WERI-Rb-1 (cell line): ENCODE measurements at places on chromosomes 16 and 17.

DNA sequence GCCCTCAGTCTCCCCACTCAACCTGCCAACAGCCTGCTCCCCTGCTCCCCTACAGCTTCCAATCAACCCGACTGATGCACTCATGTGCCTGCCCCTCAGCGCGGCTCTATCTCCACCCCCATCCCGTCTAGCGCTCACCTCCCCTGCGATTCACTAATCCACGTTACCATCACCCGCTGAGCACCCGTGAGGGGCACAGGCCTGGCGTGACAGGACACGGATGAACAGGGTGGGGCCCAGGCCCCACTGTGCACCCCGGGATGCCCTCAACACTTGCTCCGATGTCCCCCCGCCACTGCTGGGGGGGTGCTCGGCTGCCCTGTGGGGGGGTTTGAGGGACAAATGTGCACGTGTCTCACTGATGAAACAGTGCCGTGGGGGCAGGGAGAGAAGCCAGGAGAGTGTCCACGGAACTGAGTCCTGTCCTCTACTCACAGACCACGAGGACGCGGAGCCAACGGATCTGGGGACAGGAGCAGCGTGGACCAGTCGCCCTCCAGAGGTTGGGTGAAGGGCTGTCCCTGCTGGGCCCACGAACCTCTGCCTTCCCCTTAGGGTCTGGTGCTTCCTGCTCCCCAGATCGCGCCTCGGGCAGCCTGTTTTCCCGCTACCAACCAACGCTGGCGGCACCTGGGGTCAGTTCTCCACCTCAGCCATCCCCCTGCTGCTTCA, 66.7 kb downstream of the RPH3AL start:
- no peak for DNase-seq

DNA sequence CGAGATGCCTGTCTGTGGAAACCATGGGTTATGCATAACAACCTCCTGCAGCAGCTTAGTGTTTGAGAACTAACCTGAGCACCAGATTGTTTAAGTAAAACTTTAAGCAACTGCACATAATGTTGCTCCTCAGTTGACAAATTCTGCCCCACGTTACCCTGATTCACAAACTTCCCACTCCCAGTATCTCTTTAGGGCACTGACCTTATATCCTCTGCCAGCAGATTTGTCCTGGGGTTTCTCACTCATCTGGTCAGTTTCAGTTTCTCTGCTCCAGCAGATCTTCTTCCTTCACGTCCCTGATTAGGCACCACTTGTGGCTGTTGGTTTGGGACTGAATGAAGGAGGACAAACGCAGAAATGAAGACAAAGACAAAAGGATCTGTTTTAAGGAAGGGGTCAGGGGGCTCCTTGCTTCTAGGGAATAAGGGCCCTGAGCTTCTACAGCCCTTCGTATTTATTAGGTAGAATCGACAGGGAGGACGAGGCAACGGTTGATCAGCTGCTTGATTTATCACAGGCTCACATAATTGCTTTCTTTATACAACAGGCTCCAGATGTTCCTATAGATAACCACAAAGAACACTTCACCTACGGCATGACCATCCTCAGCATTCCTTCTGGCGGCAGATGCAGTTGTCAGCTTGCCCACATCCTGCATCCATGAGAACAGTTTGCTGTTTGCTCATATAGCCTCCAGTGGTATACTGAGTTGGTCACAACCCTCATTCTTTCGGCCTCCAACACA, 13.5 kb upstream of the ZNF689 start:
- DNase-seq, result no peak

DNA sequence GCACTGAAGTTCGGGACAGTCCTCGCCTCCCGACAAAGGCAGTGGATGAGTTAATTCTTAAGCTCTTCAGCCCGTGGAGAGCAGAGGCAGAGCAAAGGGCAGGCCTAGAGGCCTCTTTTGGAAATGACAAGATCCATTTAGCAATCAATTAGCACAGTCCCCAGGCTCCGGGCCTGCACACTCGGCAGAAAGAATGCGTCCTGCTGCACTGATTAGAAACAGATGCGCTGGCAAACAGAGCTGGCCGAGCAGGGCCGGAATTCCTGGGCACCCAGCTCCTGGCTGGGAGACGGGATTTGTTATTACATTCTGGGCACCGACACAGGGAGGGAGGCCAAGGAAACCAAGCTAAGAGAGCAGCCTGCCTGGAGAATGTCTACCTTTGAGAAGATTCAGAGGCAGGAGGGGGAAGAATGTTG, 162.9 kb downstream of the COPRS start:
- DNase-seq, result no peak

DNA sequence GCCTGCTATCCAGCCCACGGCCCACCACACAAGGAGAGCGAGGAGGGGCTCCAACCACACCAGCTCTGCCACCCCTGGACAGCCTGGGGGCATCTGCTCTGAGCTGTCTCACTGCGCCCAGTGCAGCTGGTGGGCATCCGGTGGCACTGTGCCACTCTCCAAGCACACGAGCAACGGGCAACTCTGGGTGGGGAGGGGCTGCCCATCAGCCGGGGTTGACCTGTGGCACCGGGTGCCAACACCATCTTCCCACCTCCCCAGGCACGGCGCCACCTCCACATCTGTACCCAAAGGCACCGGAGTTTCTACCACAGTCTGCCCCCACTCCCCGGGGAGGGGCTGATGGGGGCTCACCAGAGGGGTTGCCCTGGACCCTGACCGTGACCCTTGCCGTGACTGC, 241.8 kb downstream of the RBFOX3 start:
- DNase-seq, result no peak

DNA sequence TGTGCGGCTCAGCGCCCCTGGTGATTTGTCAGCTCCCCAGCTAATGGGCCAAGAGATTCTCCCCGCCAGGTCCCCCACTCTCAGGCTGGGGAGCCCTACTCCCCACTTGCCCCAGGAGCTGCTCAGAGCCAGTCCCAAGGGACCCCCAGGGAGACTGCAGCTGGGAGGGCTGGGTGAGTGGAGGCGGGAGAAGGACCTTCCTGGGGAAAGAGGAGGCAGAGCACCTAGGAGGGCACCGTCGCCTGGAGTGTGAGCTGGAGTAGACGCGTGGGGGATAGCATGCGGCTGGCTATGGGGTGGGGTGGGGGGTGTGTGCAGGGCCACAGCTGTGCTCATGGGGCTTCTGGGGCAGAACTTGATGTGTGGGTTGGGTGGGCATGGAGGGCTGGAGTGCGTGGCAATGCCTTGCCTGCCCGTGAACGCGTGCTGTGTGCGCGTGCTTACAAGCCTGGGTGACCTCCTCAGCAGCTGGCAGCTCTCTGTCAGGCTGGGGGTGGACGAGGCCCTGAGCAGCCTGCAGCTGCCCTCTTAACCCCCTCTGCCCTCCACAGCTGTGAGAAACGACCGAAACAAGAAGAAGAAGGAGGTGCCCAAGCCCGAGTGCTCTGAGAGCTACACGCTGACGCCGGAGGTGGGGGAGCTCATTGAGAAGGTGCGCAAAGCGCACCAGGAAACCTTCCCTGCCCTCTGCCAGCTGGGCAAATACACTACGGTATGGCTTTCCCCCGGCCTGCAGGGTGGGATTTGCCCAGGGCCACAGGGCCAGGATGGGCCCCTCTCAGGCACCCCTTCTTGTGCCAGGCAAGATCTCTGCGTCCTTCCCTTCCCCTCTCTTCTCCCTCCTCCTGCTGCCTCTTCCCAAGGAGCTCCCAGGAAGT, 12.9 kb downstream of the GJD3 start:
- DNase-seq, result no peak

DNA sequence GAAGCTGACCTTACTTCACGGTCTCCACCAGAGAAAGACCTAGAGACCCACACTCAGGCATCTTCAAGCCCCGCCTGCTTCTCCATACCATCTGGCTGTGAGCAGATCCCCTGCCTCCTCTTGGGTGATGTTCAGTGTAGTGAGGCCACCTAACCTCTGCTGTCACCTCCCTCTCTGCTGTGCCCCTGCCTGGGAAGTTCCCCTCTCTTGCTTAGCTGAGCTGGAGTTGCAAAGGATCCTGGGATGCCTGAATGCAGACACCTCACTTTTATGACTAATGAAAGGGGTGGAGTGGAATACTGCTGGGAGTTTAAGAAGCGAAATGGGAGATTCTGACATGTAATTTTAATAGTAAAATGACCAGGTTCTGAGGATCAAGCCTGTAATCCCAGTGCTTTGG, 5.8 kb downstream of the IRX3 start:
- peak; percentile 10 for DNase-seq

GRCh38 chr17:21296097-21297025, 11.8 kb downstream of the MAP2K3 start:
- no peak for DNase-seq

GRCh38 chr16:57277586-57277985, 6.9 kb downstream of the PLLP start:
- DNase-seq, result peak; percentile 32

DNA sequence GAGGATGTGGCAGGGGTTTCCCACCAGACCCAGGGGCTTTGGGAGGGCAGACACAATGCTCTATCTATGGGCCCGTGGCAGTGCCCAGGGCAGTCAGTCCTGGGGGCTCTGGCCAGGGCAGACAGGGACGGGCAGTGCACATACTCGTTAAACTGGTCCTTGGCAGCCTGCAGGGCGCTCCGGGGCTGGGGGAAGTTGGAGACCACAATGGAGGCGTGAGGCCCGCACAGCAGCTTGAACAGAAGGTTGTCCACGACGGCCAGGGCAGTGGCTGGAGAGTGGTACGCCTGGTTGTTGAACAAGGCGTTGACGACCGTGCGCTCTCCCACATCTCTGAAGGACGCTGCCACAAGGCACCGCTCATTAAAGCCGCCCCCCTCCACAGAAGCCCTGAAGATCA, 18.6 kb upstream of the RNPS1 start:
- no peak for DNase-seq

- DNase-seq, result no peak
Observed at GRCh38 chr16:81548876-81549546, 104.4 kb downstream of the CMIP start.

GRCh38 chr17:77295241-77295853, 154.6 kb downstream of the SEC14L1 start:
- DNase-seq, result no peak

DNA sequence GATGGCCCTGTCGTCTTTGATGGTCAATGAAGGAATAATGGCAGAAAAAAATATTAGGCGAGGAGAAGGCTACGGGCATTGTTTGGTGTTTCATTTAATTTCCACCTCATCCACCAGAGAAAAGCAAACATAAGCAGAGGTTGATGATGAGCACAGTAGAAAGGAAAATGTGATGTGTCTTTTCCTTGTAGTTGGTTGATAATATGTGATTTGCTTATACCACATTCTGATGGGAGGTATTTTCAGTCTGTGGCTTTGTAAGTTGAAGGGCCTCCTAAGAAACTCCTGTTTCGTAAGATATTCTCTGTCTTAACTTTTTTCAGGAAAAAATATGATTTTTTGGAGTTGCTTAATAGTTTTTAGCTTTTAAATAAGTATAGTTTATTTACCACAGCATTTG, 215.7 kb downstream of the PRKCA start:
- no peak for DNase-seq

- DNase-seq, result no peak
Observed at GRCh38 chr16:84397090-84397489, 28.8 kb downstream of the ATP2C2 start.

- no peak for DNase-seq
Observed at GRCh38 chr17:21375757-21376080, 438 bp upstream of the KCNJ12 start.

- DNase-seq, result no peak
Observed at GRCh38 chr17:7915179-7915610, 894 bp downstream of the RNF227 start.

GRCh38 chr16:825341-826061, 25.0 kb upstream of the GNG13 start:
- DNase-seq, result no peak

- DNase-seq, result peak; percentile 69
Observed at GRCh38 chr16:69859105-69859989, 91.8 kb upstream of the CLEC18A start.

GRCh38 chr17:17613708-17614114, 22.2 kb upstream of the PEMT start:
- DNase-seq, result peak; percentile 88

GRCh38 chr17:72258711-72259110, 137.9 kb downstream of the SOX9 start:
- no peak for DNase-seq
